ENCODE measurements at places on chromosomes 1 and 21.

GRCh38 chr1:203569490-203570318, 56.9 kb upstream of the ATP2B4 start:
- DNase-seq = no peak

DNA sequence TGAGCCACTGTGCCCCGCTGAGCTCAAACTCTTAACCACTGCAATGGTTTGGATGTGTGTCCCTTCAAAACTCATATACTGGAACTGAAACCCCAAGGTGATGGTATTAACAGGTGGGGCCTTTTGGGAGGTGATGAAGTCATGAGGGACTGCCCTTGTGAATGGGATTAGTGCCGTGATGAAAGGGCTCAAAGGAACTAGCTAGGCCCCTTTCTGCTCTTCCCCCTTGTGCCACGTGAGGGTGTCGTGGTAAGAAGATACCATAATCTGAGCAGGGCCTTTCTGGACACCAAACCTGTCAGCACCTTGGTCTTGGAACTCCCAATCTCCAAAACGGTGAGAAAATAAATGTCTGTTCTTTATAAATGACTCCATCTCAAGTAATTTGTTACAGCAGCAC, 45.5 kb upstream of the SPOCD1 start:
- DNase-seq = no peak

DNA sequence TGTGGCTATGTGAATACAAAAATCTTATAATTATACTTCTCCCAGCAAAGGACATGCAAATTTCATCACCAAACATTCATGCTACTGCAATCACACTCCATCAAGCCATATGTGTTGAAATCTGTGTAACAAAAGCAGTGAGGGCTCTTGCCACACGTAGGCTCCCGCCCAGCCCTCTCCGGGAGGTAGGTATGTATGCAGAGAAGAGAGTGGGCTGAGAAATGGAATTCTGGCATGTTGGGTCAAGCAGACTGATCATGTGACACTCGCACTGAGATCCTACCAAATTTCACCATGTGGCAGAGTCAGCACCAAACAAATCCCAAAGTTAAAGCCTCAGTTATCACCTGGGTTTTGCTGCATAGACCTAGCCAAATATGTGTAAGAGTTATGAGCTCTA, 49.7 kb downstream of the APP start:
- no peak for DNase-seq

DNA sequence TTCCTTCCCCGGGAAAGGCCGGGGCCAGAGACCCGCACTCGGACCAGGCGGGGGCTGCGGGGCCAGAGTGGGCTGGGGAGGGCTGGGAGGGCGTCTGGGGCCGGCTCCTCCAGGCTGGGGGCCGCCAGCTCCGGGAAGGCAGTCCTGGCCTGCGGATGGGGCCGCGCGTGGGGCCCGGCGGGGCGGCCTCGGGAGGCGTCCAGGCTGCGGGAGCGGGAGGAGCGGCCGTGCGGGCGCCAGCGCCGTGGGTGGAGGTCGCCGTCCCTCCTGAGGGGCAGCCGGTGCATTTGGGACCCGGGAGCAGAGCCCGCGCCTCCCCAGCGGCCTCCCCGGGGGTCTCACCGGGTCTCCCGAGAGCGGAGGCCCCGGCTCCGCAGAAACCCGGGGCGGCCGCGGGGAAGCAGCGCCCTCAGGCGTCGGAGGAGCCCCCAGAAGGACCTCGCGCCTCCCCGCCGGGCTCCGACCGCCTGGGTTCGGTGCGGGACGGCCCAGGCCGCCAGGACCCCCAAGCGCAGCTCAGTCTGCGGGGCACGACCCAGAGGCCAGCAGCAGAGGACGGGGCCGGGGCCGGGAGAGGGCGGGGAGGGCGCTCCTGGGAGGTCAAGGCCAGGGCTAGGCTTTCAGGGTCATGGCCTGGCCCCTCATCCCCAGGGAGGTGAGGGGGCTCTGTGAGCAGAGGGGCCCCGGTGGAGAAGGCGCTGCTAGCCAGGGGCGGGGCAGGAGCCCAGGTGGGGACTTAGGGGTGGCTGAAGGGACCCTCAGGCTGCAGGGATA, 7.2 kb upstream of the SLX9 start:
- DNase-seq = no peak

GRCh38 chr1:100363831-100364230, 11.5 kb downstream of the CDC14A start:
- no peak for DNase-seq

GRCh38 chr1:3050603-3051002, 18.4 kb upstream of the PRDM16 start:
- no peak for DNase-seq

DNA sequence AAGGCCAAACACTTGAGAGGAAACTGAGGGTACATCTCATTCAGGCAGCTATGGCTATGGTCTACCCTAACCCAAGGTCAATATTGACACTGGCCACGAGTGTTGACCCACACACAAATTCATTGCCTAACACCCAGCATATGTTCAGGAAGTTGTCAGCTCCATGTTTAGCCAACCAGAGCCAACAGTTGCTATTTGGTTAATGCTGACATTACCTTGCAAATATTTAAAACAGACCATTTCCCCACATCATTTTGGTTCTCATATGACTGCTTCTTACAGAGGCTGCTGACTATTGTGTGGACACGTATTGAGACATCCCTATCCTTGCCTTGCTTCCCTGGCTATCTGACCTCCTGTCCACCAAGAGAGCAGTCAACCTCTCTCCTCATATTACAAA, 97.3 kb downstream of the LMX1A start:
- DNase-seq = no peak

GRCh38 chr1:203151362-203152157, 24.0 kb downstream of the ADORA1 start:
- DNase-seq = no peak

DNA sequence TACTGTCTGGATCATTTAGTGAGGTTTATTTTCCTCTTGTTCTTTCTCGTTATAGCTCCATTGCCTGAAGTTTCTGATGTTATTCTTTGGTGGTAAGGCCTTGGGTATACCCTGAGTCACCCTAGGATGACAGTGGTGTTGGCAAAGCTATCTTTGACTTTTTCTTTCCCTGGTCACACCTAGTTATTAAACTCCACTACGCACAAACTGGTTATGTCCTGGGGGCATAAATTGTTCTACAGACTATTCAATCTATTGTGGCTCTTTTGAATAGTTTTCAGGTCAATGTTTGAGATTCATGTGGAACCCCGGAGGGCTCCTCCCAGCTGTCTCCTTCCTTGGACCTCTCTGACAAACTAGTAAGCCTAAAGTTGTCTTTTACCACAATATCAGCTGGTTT, 157.7 kb downstream of the SLC35F3 start:
- DNase-seq = no peak

- peak; percentile 14 for DNase-seq
Observed at GRCh38 chr1:54227091-54227602, 27.2 kb downstream of the MRPL37 start.

GRCh38 chr1:181459067-181459466, 24.2 kb upstream of the CACNA1E start:
- no peak for DNase-seq

DNA sequence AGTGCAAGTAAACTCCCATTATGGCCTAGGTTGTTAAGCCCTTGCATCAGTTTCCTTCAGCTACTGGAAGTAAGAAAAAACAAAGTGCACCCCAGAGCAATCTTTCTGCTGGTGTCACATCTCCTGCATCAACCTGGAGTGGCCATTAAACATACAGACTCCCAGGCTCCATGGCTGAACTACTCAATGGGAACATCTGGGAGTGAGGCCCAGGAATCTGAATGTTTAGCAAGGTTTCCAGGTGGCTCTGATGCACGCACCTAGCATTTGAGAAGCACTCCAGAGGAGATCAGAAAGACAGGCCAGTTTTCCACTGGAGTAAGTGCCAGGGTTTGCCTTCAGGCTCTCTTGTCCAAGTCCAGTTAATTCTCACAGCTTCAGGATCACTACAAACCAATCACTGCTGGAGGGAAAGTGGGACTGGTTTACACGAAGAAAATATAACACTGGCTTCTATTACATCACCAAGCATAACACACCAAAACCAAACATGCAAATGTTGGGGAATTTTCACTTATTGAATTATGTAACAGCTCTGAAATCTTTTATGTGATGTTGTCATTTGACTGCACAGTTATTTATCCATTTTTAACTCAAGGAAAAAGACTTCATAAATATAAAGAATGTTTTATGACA, 22.3 kb upstream of the ABCA4 start:
- no peak for DNase-seq

- DNase-seq = no peak
Observed at GRCh38 chr1:231395076-231395997, 26.8 kb downstream of the EGLN1 start.

GRCh38 chr1:41545996-41546832, 61.7 kb upstream of the EDN2 start:
- DNase-seq = no peak
